ENCODE measurements at places on chromosomes 16 and 17.
A peak's percentile ranks its signal among the peaks of the same experiment; 100 is the strongest.

- DNase-seq, result no peak
Observed at GRCh38 chr16:9666834-9667480, 515.3 kb downstream of the GRIN2A start.

GRCh38 chr17:2011411-2012371, 13.4 kb downstream of the RTN4RL1 start:
- DNase-seq, result no peak

GRCh38 chr16:17069681-17070080, 401.1 kb downstream of the XYLT1 start:
- DNase-seq, result no peak

DNA sequence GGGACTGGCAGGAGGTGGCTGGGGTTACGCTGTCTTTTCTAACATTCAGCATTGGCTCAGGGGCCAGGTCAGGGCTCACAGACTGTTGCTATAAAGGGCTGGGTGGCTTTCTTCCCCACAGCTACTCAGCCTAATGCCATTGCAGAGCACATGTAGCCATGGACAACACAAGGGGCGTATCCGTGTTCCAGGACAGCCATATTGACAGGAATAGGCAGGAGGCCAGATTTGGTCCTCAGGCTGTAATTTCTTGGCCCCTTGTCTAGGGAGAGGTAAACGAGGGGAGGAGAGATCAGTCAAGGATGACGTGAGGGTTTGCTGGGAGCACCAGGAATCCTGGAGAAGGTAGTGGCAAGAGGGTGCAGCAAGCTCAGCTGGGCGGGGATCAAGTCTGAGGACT, 21.2 kb upstream of the MYO15B start:
- DNase-seq, result no peak

DNA sequence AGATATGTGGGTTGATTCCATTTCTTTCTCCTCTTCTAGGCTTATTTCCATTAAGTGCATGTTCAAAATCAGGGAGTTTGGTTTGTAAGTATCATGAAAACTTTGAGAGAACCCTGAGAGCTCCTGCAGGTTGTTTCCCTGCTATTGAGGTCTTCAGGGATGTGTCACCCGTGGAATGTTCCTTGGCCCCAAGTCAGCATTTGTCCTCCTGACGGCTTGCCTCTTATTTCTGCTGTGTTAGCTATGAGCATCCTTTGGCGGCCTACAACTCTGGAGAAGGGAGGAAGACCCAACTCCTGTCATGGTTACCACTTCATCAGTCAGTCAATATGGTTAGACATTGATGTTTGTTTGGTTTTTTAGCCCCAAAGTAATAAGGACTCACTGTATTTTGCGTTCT, 180.8 kb downstream of the FTO start:
- DNase-seq, result no peak

DNA sequence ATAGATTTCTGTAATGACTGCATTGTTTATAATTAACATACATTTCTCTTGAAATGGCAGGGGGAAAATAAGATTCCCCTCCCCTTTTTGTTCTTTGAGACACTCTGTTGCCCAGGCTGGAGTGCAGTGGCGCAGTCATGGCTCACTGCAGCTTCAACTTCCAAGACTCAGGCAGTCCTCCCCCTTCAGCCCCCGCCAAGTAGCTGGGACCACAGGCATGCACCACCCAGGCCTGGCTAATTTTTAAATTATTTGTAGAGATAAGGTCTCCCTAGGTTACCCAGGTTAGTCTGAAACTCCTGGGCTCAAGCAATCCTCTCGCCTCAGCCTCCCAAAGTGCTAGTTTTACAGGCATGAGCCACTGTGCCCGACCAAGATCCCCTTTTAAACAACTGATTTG, 67.7 kb downstream of the KATNIP start:
- no peak for DNase-seq

DNA sequence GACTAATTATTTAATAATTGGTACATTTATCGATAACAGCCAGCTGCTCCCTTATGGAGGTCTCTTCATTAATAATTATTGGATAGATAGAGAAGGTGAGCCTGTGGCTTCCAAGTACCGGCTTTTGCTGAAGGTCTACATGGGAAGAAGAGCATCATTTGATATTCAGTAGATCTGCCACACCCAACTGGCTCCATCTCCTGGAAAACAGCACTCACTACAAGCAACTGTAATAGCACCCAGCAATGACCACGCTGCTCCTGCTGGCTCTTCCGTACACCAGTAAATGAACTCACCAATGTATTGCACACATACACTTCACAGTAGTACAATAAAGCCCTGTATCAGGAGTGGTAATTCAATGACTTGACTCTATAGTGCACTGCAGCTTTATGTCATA, 19.5 kb downstream of the MARVELD3 start:
- peak; percentile 52 for DNase-seq

- peak; percentile 32 for DNase-seq
Observed at GRCh38 chr17:78923660-78924453, 1.3 kb downstream of the TIMP2 start.

DNA sequence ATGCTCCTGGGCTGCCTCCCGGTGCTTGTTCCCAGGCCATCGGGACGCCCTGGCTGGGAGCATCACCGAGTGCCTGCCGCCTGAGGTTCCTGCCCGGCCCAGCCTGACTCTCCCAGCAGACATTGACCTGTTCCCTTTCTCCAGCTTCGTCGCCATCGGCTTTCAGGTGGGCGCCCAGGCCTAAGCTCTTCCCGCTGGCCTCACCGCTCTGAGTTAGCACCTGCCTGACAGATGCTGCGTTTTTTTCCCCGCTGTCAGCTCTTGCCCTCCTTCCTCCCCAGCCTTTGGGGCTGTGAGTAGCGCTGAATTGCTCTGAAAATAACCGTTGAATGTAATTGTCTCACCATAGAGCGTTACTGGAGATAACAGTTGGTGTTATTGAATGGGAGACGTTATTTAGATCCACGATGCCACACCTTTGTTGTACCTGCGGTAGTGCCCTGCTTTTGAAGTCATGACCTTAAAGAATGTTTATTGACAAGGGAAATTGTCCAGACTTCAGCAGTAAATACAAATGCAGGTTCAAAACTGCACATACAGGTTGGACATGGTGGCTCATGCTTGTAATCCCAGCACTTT, 21.3 kb upstream of the SMIM5 start:
- no peak for DNase-seq

- no peak for DNase-seq
Observed at GRCh38 chr16:50856991-50857390, 115.1 kb downstream of the CYLD start.

DNA sequence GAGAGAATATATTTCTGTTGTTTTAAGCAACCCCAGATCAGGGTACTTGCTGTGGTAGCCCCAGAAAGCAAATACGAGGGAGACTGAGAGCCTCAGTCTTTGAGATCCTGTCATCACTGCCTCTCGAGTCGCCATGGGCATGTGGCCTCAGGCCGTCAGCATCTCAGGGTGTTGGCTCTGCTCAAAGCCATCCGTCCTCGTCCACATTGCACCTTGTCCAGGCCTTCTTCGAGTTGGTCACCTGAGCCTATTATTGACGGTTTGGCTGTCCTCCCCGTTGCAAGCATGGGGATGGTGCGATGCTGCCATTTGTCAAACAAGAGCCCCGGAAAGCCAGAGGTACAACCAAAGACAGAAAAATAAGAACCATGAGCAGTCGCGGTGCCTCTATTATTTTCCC, 136.9 kb downstream of the IRF8 start:
- DNase-seq, result no peak

- DNase-seq, result no peak
Observed at GRCh38 chr17:74554909-74555308, 9.0 kb upstream of the CD300C start.

DNA sequence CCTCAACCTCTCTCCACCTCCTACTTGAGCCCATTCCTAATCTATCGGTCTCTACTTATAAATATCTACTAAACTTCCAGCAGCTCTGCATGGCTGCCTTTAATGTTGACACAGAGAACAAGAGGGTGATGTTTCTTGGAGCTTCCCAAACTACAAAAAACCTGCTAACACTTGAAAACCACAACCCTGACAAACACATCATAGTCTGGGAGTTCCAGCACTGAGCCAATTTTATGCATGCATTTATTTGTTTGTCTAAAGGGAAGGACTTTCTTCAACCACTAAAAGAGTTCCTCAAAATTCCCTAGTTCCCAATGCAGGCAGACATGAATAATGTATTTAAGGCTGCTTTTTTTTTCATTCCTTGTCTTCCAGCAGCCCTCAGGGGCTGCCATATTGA, 331.8 kb upstream of the XYLT1 start:
- DNase-seq, result no peak

DNA sequence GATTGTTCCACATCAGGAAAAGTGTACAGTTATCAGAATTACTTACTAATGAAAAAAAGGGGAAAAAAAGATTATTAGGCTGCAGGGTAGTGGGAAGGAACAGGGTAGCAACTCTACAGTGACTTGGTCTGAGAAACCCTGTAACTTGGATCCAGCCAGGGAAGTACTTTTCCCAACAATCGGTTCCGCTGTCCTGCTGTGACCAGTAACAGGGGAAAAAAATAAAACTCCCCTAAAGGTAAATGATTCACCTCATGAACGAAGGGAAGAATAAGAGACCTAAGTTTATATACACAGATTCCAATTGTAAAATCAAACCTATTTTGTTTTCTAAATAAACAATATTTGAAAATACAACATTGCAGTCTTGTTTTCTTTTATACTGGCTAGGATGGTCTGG, 189.9 kb downstream of the WWOX start:
- no peak for DNase-seq

DNA sequence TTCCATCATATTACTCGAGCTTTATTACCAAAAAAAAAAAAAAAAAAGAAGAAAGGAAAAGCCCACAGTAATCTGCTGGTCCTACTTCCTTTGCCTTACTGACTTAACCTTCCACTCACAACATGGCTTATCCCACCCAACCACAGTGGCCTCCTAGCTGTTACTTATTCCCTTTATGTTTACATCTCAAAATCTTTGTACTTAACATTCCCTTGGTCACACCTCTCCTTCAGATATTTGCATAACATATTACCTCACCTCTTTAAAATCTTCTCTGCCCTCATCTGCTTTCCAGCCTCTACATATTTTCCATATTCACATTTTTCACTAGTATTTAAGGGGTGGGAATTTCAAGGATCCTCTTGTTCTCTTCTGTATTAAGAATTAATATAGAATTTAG, 327.0 kb upstream of the TBX2 start:
- no peak for DNase-seq

- no peak for DNase-seq
Observed at GRCh38 chr16:52491216-52491615, 55.7 kb downstream of the TOX3 start.

GRCh38 chr17:43673516-43674323, 12.0 kb upstream of the MEOX1 start:
- peak; percentile 52 for DNase-seq

- DNase-seq, result no peak
Observed at GRCh38 chr17:182050-182751, 751 bp upstream of the DOC2B start.

- no peak for DNase-seq
Observed at GRCh38 chr17:27888945-27889344, 4.2 kb downstream of the LYRM9 start.

GRCh38 chr17:72125742-72126141, 4.9 kb downstream of the SOX9 start:
- DNase-seq, result no peak

DNA sequence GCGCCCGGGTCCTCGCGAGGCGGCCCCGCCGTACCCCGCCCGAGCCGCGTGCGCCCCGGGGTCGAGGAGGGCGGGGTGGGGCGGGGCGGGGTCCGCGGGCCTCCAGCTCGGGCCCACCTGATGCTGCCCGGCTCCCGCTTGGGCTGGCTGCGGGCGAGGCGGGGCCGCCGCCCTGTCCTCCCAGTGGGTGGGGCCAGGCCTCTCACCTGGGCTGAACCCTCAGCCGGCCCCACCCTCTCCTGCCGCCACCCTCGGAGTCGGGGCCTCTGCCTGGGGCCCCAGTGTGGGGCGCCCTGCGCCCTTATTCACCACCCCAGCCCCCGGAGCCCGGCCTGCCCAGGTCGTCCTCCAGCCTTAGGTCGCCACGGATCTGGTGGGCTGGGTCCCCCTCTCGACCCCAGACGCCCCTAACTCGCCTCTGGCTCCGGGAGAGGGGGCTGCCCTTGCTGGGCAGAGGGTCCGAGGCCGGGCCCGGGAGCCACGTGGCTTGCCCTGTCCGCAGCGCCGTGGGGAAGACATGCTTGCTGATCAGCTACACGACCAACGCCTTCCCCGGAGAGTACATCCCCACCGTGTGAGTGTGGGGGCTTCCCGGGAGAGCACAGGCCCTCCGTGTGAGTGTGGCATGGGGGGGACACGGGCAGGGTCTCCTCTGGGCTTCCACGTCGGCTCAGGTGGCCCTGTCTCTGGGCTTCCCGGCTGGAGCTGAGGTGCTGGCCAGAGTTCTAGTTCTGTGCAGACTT, 578 bp downstream of the RAC3 start:
- DNase-seq, result no peak
